NCI-H1694 treated with DMSO at 0.1 percent for 48 hours (cell line): ENCODE measurements at places on chromosomes 7 and 10.
A peak's percentile ranks its signal among the peaks of the same experiment; 100 is the strongest.

- no peak for DNase-seq
These were observed 92.1 kb downstream of the PPP1R3C start for GRCh38 chr10:91540733-91541132.

GRCh38 chr7:104123786-104124185 is 84.0 kb downstream of the ORC5 start:
- DNase-seq, result no peak

DNA sequence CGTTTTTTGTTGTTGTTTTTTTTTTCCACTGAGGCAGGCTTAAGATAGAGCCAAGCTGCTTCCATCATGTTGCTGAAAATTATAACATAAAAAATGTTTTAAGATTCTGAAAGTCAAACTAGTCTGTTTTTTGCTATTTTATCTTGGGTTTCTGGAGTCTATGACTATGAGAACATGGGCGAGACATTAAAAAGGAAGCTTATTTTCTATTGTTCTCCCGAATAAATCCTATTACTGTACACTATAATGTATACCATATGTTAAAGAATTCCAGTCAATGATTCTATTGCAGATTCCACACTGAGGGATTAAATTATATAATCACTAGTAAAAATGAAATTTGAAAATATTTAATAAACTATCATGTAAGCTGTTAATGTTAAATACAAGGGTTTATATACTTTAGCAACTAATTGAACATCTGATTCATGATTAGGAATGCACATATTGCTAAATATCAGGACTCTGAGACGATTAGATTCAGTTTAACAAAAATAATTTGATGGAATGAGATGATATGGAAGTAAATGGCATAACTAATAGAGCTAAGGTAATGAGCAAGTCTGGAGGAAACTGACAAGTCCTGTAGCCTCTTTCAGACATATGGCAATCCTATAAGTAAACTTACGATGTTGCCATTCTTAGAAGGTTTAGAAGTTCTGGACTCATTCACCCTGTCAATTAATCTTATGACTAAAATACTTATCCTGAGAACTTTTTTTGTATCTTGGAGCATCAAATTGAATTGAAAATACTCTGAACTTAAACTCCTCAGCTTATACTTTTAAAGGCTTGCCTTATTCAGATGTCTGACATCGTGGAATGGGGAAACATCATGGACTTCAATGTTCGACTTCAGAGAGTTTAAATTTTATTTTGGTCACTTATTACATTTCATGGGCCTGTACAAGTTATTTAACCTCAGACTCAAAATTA is 294.8 kb upstream of the DGKB start:
- DNase-seq, result no peak

- no peak for DNase-seq
These were observed 72.4 kb upstream of the PDGFA start for GRCh38 chr7:591856-592628.

DNA sequence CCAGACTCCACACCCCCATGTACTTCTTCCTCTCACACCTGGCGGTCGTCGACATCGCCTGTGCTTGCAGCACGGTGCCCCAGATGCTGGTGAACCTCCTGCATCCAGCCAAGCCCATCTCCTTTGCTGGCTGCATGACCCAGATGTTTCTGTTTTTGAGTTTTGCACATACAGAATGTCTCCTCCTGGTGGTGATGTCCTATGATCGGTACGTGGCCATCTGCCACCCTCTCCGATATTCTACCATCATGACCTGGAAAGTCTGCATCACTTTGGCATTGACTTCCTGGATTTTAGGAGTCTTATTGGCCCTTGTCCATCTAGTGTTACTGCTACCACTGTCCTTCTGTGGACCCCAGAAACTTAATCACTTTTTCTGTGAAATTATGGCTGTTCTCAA is 4.8 kb downstream of the OR2A25 start:
- no peak for DNase-seq

DNA sequence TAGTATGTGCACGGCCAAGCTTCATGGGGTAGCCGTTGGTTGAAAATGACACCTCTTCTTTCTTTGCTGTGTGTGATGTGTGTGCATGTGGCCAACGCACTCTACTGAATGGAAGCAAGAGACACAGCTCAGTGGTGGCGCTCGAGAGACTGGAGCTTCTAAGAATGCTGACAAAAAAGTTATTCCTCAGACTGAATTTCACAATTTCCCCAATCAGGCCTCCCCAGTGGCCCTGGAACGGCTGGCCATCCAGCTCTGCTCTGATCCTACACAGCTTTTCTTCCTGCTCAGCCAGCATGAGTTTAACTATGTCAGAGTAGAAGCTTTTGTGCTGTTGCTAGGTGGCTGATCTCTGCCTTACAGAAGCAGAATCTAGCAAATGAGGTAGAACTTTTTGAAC is 186.7 kb upstream of the PLXDC2 start:
- no peak for DNase-seq

- no peak for DNase-seq
These were observed 46.4 kb downstream of the ZNF680 start for GRCh38 chr7:64516451-64516850.

- DNase-seq, result no peak
These were observed 49.7 kb upstream of the NRF1 start for GRCh38 chr7:129561677-129562359.

DNA sequence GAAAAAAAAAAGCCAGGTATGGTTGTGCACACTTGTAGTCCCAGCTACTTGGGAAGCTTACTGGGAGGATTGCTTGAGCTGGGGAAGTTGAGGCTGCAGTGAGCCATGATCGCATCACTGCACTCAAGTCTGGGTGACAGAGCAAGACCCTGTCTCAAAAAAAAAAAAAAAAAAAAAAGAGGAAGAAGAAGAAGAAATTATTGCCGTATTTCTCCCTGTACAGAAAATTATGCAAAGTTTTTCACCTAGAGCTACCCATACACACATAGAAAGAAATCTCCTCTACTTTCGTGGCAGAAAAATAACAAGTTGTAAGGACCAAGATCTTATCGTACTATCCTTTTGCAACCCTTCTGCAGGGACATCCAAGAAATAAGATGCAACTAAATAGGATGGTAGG is 25.5 kb downstream of the AKR1B1 start:
- no peak for DNase-seq

- DNase-seq, result no peak
These were observed 109.4 kb upstream of the FAM133B start for GRCh38 chr7:92699560-92699959.

GRCh38 chr7:14339861-14340260 is 350.4 kb upstream of the ETV1 start:
- no peak for DNase-seq

- DNase-seq, result no peak
These were observed 129.7 kb downstream of the C10orf105 start for GRCh38 chr10:71589617-71590551.

- no peak for DNase-seq
These were observed 71.3 kb downstream of the MYOF start for GRCh38 chr10:93410697-93411348.

DNA sequence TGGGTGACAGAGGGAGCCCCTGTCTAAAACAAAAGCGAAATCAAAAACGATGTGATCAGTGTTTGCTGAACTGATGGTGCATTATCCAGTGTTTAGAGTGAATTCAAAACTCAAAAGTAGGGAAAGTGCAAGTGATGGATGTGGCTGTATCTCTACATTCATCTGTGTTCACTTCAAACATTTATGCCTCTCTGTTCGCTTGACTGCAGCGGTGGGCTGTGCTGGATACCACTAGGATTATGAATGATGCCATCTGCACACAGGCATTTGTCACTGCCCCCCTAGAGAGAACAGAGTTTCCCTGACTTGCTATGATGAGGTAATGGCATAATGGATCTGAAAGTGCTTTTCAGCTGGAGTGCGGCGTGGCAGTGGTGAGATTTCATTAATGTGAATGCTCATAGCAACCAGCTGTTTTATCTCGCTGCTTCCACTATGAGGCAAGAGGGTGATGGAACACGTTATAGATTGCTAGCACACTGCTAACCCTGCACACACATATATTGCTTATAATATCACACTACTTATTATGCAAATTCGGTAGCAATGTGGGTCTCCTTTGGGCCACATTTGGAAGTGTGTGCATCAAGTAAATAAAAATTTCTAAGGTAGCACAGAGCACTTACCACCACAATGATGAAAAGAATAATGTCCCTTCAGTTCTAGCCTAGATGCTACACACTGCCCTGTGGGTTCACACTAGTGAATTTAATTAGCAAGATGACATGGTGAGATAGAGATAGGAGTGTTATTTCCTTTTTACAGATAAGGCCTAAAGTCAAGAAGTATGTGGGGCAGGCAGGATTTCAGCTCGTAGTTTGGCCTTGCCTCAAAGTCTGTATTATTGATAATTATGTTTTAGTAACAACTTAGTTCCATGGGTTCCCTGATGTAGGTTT is 164.7 kb downstream of the CAMK1D start:
- DNase-seq, result peak; percentile 19

GRCh38 chr10:118873738-118874105 is 119.0 kb upstream of the CACUL1 start:
- DNase-seq, result no peak

- DNase-seq, result no peak
These were observed 47.9 kb downstream of the TBATA start for GRCh38 chr10:70737250-70737649.

DNA sequence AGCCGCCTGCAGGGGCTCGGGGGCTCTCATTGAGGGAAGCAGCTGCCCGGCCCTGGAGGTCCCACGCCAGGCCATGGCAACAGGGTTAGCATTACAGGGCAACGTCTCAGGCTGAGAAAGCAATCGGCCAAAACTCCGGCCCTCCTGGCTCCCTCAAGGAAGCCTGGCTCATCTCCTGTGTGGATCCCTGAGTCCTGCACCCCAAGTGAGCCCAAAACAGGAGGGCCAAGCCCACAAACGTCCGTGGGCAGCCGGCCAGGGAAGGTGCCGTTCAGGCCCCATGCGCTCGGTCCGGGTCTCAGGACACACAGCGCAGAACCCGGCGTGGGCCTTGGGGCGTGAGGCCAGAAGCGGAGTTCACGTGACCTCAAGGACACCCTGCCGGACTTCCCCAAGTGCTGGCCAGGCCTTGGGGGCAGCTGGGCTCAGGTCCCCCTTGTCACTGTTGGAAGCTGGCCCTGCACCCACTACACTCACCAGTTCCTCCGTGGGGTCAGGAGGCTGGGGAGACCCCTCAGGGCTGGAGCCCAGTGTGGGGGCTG is 8.0 kb upstream of the PWWP2B start:
- DNase-seq, result no peak

DNA sequence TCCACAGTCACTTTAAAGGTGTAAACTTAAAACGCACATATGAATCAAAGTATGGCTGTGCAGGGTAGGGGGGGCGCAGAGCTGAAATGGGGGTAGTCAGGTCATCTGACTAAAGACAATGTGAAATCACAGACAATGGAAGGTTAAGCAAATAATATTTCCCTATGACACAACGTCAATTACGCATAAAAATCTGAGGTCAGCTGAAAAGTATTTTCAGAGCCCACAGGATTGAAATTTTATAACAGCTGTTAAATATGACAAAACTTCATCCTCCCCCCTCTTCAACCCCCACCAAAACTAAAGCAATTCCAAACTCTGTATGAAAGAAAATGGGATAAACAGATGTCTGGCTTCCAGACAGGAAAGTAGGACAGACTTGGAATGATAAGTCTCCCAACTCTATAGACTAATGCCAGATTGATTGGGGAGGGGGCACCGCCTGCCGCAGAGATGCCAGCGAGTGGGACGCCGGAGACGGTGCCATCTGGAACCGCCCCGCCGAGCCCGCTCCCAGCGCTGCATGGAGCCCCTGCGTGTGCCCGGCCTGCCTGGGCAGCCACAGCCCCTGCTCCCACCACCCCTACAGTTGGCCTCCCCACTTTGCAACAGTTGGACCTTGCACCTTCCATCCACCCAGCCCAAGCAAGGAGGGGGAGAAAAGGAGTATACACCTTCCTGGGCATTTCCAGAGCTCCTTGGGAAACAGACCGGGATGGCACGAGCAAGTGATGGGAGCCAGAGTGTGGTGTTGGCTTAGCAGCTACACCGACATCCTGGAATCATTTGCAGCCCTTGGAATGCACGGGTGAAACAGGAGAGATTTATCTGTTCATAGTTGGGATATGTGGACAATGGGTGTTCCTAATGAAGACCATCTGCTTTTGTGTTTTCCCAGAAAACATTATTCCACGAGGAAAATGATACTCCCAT is 10.7 kb downstream of the EBF3 start:
- DNase-seq, result no peak

DNA sequence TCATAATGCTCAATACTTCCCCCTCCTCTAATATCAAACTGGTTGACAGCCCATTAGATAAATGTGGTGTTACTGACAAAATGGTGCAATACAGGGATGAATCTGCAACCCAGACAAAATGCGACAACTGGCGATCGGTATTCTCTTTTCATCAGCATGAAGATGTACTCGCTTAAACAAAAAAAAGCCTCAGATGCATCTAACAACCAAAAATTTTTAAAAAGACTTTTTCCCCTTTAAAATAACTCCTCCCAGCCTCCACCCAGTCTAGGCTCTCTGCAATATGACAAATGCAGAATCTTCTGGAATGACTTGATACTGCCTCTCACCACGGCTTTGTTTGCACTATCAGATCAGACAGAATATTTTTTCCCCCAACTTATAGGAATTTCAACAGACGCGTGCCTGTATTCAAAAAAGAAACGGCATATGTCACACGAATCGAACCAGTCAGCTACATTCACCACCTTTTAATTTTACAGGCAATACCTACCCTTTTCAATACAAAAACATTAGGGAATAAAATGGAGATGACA is 1.2 kb downstream of the YWHAG start:
- DNase-seq, result peak; percentile 47

DNA sequence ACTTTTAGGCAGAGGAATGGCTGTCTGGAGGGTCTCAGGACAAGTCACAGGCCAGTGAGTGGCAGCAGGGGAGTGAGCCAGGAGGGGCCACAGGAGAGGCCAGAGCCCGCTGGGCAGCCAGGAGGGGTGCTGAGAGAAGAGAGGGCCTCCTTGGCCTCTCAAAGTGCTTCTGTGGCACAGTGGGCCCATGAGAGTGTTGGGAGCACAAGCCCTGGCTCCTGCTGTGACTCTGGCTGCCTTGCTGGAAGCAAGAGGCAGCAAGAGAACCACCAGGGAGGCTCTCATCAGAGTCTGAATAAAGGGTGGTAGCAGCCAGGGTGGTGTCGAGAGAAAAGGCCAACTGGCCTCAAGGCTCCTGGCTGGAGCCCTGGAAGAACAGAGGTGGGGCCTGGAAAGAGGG is 91.1 kb downstream of the VOPP1 start:
- no peak for DNase-seq

DNA sequence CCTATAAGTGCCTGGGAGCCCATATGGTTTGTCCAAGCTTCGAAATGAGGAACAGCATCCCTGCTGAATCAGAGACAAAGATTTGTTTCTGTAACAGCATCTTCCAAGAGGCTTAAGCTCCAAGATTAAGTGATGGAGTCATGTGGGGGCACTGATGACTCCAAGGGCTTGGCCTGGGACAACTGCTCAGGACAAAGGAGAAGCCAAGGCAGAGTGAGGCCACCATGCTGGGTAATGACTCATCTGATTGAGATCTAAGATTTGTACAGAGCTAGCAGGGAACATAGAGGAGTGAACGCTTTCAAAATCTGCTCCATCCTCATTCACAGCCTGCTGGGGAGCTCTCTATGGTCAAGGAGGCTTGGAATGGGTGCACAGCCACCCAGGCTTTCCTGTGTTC is 49.3 kb downstream of the C10orf120 start:
- DNase-seq, result no peak
